Activated T-helper 1 cell treated with anti-CD3 and anti-CD28 coated beads, Interleukin-2, amount 50 U/mL, for 16 hours (primary cell): ENCODE measurements at places on chromosomes 1 and 21.

GRCh38 chr1:185402930-185403329 is 85.9 kb upstream of the IVNS1ABP start:
- DNase-seq = no peak

DNA sequence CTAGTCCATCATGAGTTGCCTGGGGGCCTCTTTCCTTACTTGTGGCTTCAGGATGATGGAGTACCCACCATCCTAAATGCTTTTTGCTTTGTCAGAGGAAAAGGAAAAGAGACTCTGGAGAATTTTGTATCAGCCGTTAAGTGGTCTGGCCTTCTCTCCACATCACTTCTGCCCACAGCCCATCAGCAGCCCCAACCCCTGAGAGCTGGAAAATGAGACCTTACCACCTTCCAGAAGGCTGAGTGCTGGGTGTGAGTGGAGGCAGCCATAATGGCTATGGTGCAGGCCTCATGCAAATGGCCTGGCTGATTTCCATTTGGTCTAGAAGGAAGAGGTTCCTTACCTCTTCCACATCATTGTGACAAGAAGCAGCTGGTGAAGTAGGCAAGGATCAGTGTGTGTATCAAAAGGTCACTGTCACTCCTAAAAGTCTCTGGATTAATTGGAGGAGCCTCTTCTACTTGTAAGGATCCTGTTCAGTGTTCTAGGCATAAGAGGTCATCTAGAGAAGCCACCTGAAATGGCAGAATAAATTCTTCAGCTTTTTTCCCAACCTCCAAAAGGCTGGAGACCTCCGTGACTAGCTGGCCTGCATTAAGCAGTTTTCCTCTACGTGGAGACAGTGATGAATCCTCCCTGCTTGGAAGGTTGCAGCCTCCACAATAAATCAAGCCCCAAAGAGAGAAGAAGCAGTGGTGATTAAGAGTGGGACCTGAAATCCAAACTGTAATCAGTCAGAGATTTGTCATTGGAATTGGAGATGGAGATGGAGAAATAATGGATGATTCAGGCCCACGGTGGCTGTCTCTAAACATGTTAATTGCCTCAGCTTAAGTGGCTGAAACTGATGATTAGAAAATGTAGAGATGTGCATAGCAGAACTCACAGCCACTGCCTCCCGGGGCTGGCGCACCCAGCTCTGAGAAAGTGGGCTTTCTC is 111.5 kb downstream of the CNIH3 start:
- DNase-seq = no peak

- no peak for DNase-seq
Measured at GRCh38 chr21:28111151-28111619, 881.5 kb downstream of the LTN1 start.

DNA sequence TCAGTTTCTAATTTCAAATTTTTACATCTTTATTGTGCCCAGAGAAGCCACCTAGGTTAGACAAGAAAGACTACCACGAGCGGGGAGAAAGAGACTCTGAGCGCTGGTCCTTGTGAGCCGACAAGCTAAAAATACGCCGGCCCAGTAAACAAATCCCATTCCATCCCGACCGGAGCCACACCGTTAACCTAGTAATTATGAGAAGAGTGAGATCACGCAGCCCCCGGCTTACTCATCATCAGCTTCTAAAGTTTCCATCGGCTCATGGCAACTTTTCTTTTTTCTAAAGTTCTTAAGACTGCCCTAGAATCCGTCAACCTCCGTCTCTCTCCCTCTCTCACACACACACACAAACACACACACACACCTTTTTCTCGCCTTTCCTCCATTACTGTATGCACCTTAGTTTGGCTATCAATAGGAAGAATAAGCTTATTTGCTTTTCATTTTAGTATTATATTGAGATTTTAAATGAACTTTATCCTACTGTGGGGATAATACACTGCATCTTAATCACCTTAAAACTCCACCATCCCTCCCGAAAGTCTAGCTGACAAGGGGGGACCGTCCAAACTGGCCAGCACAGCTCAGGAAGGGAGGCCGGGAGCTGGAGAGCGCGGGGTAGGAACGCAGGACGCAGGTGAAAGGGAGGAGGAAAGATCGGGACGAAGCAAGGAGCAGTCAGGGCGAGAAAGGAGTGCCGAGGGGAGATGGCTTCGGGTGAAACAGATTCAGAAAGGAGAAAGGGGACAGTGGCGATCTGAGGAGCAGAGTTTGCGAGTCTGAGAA is 728 bp downstream of the OTUD7B start:
- DNase-seq = peak; percentile 22

GRCh38 chr1:239421811-239422210 is 35.4 kb downstream of the CHRM3 start:
- DNase-seq = no peak

- no peak for DNase-seq
Measured at GRCh38 chr1:239587574-239588369, 201.4 kb downstream of the CHRM3 start.

DNA sequence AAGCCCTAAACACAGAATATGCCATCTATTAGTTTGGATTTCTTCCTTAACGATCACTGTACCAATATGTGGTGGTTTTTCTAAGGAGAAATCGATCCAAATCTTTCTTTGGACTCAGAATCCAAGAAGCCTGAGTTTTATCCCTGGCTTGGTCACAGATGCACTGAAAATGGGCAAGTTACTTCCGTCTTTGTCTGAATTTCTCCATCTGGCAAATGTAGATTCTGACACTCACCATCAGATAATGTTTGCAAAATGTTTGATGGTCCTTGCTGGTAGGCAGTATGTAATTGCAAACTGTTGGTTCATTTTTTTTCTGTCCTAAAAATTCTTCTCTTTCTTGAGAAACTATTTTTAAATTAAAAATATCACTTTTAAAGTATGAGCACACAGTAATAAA is 115.0 kb downstream of the TSEN15 start:
- no peak for DNase-seq

DNA sequence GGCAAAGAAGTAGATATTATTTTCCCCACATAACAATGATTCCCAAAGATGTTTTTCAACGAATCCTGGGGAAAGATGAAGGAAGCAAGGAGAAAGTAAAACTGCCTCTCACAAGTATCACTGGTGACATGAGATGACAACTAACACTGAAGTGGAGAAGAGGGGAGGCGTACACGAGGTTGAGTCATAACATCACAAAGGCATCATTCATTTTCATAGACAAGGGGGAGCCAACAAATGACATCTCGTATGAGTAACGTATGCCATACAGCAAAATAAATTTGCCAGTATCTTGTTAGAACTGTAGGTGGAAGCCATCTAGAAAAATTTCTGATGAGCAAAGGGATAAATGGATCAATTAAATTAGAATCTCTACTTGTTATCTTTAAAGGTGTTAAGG is 56.6 kb downstream of the ATP1B1 start:
- DNase-seq = no peak

DNA sequence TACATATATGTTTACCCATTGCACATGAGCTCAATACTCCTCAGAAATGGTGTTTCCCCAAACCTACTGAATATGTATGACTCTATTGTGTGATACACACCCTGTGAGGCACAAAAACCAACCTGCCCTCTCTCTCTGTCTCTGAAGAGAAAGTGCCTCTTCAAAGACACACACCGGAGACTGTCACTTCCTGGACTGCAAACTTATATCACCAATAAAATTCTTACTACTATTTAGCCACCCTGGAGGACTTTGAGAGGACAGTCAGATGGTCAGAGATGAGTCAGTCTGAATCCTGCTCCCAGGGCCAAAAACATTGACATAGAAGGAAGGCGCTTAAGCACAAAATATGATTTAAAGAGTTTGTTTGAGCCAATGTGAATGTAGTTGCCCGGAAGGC is 110.4 kb downstream of the PPIAL4G start:
- DNase-seq = peak; percentile 22

DNA sequence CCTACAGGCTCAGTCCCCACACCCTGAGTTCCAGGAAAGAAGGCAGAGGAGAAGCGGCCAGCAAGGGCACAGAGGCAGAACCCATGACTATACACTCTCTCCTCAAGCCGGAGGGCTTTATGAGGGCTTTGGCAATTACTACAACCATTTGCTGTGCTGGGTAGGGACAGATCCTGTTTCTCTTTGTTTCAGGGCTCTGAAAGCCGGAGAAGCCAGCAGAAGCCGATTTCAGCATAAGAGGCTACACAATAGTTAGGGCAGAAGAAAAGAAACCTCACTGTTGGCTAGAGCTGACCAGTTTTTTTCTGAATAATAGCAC is 13.9 kb downstream of the GPR3 start:
- no peak for DNase-seq

DNA sequence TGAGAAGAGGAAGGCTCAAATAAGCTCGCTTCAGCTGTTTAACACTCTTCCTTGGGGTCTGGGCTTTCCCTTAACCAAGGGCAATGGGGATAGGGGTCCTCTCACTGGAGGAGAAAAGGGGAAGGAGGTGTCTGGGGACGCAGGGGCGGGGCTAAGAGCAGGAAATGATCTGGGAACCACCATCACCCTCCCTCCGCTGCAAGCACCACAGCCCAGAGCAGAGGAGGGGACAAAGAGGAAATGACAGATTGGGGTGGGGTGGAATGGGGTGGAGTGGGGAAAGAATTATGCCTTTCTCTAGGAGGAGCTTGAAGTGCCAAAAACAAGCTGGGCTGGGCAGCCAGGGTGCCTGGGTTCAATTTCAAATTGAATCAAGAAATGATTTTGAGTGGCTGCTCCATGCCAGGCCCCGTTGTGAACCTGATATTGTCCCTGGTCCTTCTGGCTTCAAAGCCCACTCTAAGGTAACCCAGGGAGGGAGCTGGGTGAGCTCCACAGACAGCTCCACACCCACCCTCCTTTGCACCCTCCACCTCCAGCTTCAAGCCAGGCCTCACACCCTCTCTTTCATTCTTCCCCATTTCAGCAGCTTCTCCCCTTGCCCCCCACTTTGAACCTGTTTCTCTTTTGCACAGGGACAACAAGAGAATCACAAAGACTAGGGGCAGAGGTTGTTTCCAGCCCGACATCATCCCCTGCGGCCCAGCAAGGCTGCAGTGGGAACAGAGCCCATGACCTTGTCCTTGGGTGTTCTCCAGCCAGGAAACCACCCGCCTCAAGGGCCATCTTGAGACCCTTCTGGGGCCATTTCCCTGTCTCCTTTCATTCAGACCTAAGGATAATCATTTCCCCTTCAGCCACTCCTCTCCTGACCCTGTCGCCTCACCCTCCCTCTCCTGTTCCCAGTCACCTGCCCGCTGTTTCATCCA is 1.1 kb downstream of the ARHGAP30 start:
- peak; percentile 61 for DNase-seq

DNA sequence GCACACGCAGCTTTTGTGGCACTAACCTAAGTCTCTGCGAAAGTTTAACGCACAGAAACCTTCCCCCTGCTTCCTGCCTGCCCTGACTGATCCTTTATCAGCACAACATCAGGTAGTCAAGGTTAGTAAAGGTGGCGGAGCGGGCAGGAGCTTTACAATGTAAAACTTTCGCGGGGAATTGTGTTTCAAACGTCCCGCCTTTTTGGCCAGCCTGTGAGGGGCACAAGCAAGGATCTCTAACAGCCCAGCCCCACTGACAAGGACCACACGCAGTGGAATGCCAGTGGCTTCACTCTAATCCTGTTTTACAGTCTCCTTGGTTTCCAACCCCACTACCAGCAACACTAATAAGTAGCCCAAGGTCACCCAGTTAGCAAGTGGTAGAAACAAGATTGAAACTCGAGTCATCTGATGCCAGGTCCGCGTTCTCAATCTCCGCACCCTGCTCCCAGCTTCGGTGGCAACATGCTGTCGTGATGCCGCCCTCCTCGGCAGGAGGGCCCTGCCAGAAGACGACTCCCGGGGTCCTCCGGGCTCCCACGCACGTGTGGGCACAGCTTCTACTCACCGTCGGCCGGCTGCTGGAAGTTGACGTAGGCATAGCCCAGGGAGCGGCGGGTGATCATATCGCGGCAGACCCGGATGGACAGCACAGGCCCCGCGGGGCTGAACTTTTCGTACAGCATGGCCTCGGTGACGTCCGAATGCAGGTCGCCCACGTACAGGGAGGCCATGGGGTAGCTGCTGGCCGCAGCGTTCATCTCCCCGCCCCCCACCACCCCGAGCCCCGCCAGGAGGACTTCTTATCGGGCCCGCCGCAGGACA is 1.2 kb downstream of the PABPC4 start:
- peak; percentile 27 for DNase-seq

DNA sequence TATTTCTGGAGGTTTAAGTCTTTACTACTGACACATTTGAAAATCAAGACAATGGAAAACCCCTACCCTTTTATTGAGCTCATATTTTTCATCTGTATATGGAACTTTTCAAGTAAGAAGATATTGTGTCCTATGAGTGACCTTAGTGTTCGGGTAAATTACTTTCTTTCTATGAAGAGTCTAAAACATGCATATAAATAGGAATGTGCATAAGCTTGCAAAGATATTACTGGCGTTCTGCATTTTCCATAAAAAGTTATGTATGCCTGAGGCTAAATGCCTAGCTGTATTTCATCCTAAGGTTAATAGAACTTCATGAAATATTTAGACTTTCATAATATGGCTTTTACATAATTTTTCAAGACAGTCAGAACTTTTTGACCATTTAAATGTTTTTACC is 495.8 kb upstream of the ADAMTS5 start:
- DNase-seq = no peak

DNA sequence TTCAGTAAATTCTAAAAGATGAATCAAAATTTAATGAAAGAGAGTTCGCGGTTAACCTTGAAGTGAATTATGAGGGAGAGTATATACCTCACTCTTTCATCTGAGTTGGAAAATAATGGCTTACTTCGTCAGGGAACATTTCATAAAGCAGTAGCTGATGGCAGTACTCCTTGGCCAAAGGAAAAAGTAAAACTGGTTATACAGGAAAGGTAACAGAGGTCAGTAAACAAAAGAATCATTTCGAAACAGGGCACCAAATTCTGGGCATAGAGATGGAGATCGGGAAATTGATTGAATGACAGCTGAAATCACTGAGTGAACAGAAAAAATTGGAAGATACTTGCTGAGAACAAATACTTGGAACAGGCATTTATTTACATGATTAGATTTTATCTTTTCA is 199.0 kb downstream of the OLFM3 start:
- no peak for DNase-seq

- no peak for DNase-seq
Measured at GRCh38 chr1:169929210-169929526, 35.5 kb upstream of the SCYL3 start.

DNA sequence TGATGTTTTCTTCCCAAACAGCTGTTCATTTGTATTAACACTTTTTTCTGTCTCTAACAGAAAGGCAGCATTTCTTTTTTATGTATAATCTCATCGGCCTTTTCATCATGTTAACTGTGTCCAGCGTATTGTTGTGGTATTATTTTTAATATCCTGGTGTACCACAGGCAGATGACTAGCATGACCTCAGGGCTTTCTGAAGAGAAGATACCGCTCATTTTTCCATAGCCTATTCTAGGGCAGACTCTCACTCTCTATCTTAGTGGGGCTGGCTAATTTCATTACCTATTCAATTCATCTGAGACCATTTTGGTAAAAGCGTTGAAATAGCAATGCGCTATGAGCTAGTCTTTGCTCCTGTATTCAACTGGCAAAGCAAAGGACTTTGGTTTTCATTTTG is 209.9 kb downstream of the SDCCAG8 start:
- DNase-seq = no peak

- no peak for DNase-seq
Measured at GRCh38 chr1:18556364-18556763, 74.3 kb upstream of the PAX7 start.
